Activated naive CD4-positive, alpha-beta T cell treated with anti-CD3 and anti-CD28 coated beads, Interleukin-2, amount 50 U/mL, for 72 hours (primary cell): ENCODE measurements at places on chromosomes 6 and 20. TPM values are rescaled to one million over a fixed set of nuclear protein-coding genes. Genes with fewer than 3 reads are reported as not detected.

Gene PACRG
- total RNA-seq, result 0.43 TPM

Gene TRIM31
- total RNA-seq, result not detected

Gene ERGIC3
- 132 TPM for total RNA-seq

- DNase-seq, result no peak
Observed at GRCh38 chr6:154343473-154344308, 12.9 kb downstream of the IPCEF1 start.

GRCh38 chr6:135451617-135452190 is 45.8 kb downstream of the AHI1 start:
- no peak for DNase-seq

DNA sequence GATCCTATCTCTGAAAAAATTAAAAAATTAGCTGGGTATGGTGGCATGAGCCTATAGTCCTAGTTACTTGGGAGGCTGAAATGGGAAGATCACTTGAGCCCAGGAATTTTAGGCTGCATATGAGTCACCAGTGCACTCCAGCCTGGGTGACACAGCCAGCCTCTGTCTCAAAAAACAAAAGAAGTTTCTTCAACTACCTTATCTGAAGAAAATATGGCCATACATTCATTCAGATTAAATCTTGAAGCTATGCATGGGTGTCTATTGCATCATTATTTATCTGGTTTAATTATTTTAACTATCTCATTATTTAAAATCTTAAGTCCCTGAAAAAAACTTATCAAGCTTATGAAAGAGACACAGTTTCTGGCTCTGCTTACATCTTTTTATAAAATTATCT is 204.1 kb downstream of the SIM1 start:
- no peak for DNase-seq

Gene GRM1
- total RNA-seq, result not detected

- DNase-seq, result no peak
Observed at GRCh38 chr6:50979171-50979525, 160.5 kb downstream of the TFAP2B start.

Gene LY6G6D
- total RNA-seq, result not detected

Gene ABT1
- 20.3 TPM for total RNA-seq

- no peak for DNase-seq
Observed at GRCh38 chr6:168641446-168641845, 200.5 kb downstream of the SMOC2 start.

Gene BNIP5
- total RNA-seq, result not detected

DNA sequence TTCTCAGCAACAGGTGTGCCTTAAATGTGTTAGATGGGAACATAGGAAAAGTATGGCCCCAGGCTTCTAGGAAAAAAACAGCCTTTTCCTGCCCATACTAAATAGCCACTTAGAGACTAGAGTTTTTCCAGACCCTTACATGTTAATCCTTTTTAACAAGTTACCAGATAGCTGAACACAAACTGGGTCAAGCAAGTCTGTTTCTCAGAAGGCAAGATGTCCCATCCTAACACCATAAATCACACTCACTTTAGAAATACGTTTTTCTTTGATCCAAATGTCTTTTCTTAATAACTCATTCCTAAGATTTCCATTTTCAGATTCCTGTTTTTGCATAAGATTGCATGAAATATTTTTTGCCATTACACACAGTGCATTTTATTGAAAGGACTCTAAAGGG is 241.3 kb downstream of the KCNQ5 start:
- no peak for DNase-seq

GRCh38 chr6:14861491-14861943 is 384.4 kb upstream of the JARID2 start:
- DNase-seq, result no peak

DNA sequence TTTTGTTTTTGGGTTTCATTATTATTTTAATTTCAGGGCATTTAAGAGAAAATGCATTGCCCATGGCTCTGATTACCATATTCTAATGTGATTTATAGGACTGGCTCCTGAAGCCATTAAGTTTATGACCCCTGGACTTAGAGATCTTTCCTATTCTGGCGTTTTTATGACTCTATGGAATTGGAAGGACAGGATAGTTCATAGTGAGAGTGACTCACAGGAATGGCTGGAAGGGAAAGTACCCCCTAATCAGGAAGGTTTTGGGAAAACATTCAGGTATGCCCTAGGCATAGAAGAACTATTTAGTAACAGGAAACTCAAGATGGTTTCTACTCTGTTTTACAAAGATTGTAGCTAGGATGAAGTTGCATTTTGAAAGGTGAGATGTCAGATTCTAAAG is 108.6 kb upstream of the SLC2A12 start:
- no peak for DNase-seq

GRCh38 chr6:77650098-77650663 is 2.7 kb upstream of the MEI4 start:
- DNase-seq, result no peak

Gene DLL1
- 2.6 TPM for total RNA-seq

DNA sequence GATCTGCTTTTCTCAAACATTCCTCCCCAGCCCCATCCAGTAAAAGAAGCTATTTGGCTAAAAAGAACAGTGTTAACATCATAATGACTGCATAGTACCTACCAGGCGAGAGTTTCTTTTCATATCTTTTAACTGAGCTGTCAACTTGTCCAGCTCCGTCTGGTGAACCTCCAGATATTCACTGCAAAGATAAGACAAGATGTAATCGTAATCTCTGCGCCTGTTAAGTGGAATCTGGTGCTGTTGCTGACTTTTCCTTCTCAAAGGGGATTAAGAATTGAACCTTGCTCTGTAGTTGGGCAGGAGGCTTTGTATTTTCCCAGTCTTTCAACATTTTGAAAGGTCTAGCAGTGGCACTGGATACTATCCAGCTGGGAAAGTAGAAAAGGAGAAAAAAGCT is 63.0 kb downstream of the RIPOR2 start:
- no peak for DNase-seq

GRCh38 chr6:3885262-3886036 is 36.3 kb downstream of the FAM50B start:
- no peak for DNase-seq

DNA sequence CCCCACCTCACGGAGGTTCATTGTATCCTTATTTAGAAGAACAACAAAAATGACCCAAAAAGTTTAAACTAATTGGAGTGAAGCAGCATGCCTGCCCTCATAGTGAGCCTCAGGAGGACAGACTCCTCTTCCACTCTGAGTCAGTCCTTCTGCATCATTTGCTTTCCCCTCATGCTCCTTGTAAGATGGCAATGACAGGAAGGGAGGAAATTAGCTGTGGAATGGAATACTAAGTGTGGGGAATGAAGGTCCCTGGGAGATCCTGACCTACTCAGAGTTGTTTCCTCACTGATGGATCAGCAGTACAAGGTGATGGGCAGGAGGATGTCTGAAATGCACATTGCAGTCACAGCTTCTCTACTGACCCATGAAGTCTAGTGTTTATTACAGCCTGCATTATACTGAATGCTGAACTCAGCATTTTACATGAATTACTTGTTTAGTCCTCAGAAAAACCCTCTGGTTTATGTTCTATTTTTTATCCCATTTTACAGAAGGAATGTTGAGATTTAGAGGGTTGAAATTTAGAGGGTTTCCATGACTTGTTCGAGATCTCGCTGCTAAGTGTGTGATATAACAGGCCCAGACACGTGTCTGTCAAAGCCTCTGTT is 212.0 kb upstream of the PCSK2 start:
- no peak for DNase-seq

Gene PDE10A
- total RNA-seq, result not detected

Gene SCGN
- total RNA-seq, result not detected

DNA sequence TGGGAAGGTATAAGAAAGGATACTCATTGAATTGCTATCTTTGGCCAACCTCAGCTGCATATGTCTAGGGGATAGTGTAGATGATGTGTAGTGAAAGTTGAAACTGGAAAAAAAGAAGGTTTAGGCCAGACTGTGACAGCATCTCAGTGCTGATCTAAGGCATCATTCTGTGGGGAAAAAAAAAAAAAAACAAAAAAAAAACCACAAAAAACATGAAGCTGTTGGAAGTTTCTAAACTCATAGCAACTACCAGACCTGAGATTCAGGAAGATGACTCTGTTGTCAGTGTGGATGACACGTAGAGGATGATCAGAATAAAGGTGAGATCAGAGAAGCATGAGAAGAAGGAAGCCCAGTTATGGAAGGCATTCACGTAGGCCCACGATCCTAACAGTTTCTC is 100.8 kb upstream of the CNKSR3 start:
- DNase-seq, result no peak

Gene SLC22A16
- total RNA-seq, result not detected

GRCh38 chr6:159693894-159694545 is 979 bp upstream of the SOD2 start:
- peak; percentile 64 for DNase-seq

GRCh38 chr6:75932067-75932466 is 140.4 kb downstream of the IMPG1 start:
- no peak for DNase-seq

GRCh38 chr6:85673198-85674139 is 30.8 kb upstream of the SYNCRIP start:
- no peak for DNase-seq

- DNase-seq, result no peak
Observed at GRCh38 chr6:63272397-63272796, 47.4 kb downstream of the LGSN start.

GRCh38 chr20:46071573-46071972 is 18.2 kb downstream of the NCOA5 start:
- DNase-seq, result no peak

- no peak for DNase-seq
Observed at GRCh38 chr20:51910321-51911050, 108.2 kb upstream of the SALL4 start.

DNA sequence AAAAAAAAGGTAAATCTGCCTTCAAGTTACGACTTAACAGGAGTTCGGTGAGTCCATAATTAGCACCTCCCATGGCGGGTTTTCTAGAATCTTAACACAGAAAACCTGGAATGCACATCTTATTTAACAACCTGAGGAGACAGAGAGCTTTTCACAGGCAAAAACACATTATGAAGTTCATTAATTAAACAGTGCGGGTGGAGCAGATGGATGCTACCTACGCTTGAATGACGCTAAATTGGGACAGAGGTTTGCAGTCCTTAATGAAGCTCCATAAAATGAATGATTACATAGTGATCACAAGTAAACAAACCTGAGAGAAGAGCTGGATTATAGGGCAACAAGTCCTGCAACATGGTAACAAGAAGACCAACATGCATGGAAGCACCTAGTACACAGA is 81.0 kb downstream of the INSM1 start:
- DNase-seq, result no peak

- no peak for DNase-seq
Observed at GRCh38 chr20:4846821-4847220, 125.1 kb downstream of the PRND start.

GRCh38 chr6:15993716-15994228 is 135.1 kb upstream of the MYLIP start:
- no peak for DNase-seq

Gene SNAP25
- 0.61 TPM for total RNA-seq

GRCh38 chr6:167933847-167934246 is 63.6 kb upstream of the KIF25 start:
- DNase-seq, result no peak

DNA sequence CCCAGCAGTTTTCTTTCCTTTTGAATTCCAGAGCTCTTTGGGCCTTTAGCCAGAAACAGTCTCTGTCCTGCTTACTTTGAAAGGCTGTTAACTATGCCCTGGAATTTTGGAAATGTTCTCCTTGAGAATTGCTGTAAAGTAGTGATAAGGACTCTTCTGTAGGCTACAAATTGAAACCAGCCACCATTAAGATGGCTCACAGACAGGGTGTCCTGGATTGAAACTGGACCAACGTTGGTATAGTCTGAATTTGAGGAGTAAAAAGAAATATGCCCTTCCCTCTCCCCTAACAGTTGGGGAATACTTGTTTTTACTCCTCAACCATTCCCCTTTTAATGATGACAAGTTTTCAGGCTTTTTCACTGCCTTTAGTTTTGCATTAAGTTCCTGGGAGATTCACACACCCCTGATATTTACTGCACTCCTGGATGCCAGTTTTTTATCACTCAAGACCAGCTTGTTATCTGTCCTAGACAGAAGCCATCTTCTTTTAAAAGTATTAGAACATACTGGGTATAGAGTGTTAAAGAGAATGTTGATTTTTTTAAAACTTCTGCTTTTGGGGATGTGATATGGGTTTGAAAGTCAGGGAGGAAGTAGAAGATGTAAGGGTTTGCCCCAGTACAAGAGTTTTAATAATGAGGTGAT is 21.9 kb downstream of the TOP1 start:
- DNase-seq, result no peak

DNA sequence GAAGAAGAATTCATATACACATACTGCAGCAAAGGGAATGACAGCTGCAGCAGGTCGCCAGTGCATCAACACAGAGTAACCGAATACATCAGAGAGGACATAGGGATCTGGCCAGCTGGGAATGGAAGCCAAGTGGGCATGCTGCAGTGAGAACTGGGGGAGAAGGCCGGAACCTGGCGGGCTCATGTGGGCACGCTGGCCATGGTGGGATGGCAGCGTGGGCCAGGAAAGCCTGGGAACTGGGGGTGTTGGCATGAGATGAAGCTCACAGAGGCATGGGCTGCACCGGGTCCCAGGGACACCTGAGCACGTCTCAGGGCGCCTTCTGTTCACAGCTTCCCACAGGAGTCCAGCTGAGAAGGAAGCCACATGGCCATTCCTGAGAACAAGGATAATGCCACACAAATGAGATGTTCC is 139.5 kb upstream of the AGPAT4 start:
- no peak for DNase-seq
